Non-pigmented ciliary epithelial cell (primary cell): ENCODE measurements at places on chromosomes 5 and 9.
A peak's percentile ranks its signal among the peaks of the same experiment; 100 is the strongest.

- no peak for DNase-seq
These were observed 206.6 kb downstream of the SPOCK1 start for GRCh38 chr5:137292461-137293027.

GRCh38 chr5:64603676-64604075 lies 86.6 kb upstream of the SHISAL2B start:
- DNase-seq, result no peak

GRCh38 chr5:133817456-133817855 lies 151.0 kb downstream of the C5orf15 start:
- no peak for DNase-seq

DNA sequence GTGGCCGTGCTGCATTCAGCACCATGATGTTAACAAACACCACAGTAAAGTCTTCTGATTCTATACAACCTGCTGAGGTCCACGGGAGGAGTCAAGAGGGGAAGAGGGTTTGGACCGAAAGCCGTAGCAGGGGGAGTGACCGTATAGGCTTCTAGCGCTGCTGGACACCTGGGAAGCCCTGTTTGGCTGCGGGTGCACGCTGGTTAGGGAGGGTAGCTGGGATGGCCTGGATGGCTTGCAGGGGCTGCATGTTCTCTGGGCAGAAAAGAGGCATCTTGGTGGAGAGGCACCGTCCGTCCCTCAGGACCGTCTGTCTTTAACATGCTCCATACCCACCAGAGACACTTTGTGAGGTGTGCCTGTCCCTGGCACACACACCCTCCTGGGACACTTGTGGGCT lies 251.0 kb upstream of the IRX1 start:
- no peak for DNase-seq

GRCh38 chr9:116181853-116182610 lies 28.4 kb downstream of the PAPPA start:
- no peak for DNase-seq

GRCh38 chr5:110665184-110665726 lies 61.2 kb downstream of the TMEM232 start:
- DNase-seq, result no peak

DNA sequence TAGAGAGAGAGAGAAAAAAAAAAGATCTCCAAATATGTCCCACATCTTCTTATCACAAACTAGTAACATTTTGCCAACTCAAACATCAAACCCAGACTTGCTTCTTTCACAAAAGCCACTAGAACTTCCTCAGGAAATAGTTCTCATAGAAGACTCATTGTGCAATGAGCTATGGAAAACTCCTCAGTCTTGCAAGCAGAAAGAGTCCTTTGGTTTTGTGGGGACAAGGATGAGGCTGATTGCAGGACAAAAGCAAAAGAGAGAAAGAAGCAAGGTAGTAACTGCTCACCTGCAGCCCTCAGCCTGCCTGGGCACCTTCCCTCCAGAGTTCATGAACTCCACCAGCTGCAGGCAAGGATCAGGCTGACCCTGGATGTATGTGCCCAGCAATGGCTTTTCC lies 399.0 kb downstream of the IRX1 start:
- DNase-seq, result no peak

GRCh38 chr9:16683326-16683725 lies 187.1 kb downstream of the BNC2 start:
- DNase-seq, result no peak

GRCh38 chr9:87034841-87035240 lies 87.5 kb upstream of the GAS1 start:
- DNase-seq, result no peak

GRCh38 chr5:95916687-95917085 lies 45.0 kb downstream of the ELL2 start:
- no peak for DNase-seq

DNA sequence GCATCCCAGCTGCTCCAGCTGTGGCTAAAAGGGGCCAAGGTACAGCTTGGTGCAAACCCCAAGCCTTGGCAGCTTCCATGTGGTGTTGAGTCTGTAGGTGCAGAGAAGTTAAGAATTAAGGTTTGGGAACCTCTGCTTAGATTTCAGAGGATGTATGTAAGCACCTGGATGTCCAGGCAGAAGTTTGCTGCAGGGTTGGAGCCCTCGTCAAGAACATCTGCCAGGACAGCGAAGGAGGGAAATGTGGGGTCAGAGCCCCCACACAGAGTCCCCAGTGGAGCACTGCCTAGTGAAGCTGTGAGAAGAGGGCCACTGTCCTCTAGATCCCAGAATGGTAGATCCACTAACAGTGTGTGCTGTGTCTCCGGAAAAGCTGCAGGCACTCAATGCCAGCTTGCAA lies 236.2 kb upstream of the ADRA1B start:
- DNase-seq, result no peak

- DNase-seq, result no peak
These were observed 360.4 kb upstream of the ACTBL2 start for GRCh38 chr5:57843059-57843367.

- no peak for DNase-seq
These were observed 435.3 kb upstream of the TNC start for GRCh38 chr9:115553060-115553773.

- DNase-seq, result no peak
These were observed 25.0 kb downstream of the TTC23L start for GRCh38 chr5:34863946-34864345.

DNA sequence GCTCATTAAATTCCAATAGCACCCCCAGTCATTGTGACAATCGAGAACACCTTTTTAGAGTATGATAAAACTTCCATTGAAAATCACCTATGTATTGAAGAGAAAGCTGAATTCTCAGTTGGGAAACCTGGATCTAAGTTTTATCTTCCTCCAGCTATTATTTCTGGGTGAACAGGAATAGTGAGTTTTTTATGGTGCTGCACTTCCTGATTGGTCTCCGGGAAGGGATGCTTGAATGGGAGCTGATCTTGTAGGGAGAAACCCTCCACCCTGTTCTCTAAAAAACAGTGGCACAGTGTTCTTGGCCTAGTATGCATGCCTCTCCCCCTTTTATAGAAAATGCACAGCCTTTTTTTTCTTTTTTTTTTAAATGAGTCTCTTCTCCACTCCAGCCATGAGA lies 112.2 kb downstream of the ACTBL2 start:
- DNase-seq, result no peak

DNA sequence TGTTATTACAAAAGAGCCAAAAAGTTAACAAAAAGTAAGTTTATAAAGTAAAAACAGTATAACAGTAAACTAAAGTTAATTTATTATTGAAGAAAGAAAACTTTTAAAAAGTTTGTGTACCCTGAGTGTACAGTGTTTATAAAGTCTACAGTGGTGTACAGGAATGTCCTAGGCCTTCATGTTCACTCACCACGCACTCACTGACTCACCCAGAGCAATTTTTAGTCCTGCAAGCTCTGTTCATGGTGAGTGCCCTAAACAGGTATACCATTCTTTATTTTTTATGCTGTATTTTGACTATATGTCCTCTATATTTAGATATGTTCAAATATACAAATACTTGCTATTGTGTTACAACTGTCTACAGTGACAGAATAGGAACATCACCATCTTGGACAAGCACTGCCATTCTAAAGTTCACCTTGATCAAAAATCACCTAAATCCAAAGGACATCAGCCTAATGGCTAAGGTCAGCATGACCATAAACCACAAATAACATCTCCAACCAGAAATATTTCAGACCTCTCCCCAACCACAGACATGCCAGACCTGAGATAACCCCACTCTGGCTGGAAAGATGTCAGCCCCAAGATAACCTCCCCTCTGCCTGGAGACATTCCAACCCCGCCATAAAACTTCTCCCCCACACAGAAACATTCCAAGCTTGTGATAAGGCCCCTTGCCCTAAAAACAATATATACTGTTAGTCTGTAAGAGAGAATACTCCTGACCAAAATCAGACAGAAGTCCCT lies 56.1 kb downstream of the AGXT2 start:
- DNase-seq, result peak; percentile 24

DNA sequence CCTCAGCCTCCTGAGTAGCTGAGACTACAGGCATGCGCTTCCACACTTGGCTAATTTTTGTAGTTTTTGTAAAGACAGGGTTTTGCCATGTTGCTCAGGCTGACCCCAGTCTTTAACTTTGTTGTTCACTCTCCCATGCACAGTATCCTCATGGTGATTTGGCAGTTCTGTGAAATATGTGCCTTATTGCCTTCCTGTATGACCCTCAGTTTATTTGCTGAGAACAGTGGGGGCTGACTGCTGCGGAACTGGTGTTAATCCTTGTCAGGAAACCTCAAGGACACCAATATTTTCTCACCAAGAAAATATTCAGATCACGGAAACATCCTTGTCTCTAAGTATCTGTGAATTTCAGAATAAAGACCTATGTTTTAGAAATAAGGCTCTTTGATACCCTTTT lies 287.8 kb downstream of the ARRDC3 start:
- no peak for DNase-seq

GRCh38 chr5:154986151-154986550 lies 27.4 kb upstream of the KIF4B start:
- no peak for DNase-seq

DNA sequence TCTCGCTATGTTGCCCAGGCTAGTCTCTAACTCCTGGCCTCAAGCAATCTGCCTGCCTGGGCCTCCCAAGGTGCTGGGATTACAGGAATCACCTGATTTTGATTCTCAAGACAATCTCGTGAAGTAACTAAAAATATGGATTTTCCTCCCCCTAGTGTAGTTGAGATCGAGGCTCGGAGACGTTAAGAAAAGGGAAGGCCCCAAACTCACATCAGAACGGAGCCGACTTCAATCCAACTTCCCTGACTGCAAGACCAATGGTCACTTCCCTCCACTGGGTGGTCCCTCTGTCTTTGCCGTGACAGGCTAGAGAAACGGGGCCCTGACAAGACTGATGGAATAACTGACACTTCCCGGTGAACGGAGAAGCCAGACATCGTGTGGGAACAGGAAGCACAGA lies 28.3 kb downstream of the BARHL1 start:
- no peak for DNase-seq

GRCh38 chr9:89592963-89593726 lies 11.7 kb upstream of the GADD45G start:
- no peak for DNase-seq

GRCh38 chr5:180784497-180785097 lies 18.0 kb downstream of the MGAT1 start:
- DNase-seq, result no peak

- DNase-seq, result no peak
These were observed 7.7 kb downstream of the CA9 start for GRCh38 chr9:35681341-35682002.

DNA sequence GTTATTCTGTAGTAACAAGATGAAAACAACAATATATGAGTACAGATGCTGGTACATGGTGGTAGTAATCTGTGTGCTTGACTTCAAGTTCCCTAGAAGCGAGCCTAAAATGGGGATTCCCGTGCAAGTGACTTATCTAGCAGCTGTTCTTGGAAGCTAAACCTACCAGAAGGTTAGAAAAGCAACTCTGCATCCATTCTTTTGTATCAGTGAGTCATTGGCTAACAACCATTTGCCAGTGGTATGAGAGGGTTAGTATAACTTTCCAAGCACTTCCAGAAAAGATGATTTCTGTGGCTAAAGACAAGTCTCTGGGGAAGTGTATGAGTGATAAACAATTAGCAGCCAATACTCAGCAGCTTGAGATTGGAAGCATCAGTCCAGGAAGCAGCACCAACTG lies 787.7 kb upstream of the CDH6 start:
- DNase-seq, result peak; percentile 31

DNA sequence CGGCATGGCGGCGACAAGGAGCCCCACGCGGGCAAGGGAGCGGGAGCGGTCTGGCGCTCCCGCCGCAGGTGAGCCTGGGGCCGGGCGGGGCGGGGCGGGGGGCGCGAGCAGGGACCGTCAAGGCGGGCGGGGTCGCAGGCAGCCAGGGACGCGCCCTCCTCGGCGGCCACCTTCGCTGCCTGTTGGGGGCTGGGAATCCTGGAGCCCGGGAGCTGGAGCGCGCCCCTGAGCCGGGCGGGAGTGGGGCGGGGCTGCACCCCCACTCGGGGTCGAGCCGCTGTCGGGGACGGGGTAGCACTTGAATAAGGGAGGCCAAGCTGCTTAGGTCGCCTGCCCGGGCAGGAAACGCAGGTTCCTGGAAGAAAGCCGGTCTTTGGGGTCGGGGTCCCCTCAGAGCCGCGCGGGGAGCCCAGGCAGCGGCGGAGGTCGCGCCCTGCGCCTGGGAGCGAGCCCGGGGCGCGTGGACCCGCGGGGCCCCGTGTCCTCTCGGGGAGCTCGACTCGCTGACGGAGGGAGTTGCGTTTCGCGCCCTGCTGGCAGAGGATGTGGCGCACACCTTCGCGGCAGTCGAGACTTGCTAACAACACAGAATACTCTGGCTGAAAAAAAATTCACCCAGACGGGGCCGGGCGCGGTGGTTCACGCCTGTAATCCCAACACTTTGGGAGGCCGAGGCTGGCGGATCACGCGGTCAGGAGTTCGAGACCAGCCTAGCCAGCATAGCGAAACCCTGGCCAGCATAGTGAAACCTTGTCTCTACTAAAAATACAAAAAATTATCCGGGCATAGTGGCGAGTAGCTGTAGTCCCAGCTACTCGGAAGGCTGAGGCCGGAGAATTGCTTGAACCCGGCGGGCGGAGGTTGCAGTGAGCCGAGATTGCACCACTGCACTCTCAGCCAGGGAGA lies 552 bp downstream of the OTULINL start:
- no peak for DNase-seq

GRCh38 chr5:117652036-117652957 lies 1077.7 kb upstream of the SEMA6A start:
- DNase-seq, result no peak

DNA sequence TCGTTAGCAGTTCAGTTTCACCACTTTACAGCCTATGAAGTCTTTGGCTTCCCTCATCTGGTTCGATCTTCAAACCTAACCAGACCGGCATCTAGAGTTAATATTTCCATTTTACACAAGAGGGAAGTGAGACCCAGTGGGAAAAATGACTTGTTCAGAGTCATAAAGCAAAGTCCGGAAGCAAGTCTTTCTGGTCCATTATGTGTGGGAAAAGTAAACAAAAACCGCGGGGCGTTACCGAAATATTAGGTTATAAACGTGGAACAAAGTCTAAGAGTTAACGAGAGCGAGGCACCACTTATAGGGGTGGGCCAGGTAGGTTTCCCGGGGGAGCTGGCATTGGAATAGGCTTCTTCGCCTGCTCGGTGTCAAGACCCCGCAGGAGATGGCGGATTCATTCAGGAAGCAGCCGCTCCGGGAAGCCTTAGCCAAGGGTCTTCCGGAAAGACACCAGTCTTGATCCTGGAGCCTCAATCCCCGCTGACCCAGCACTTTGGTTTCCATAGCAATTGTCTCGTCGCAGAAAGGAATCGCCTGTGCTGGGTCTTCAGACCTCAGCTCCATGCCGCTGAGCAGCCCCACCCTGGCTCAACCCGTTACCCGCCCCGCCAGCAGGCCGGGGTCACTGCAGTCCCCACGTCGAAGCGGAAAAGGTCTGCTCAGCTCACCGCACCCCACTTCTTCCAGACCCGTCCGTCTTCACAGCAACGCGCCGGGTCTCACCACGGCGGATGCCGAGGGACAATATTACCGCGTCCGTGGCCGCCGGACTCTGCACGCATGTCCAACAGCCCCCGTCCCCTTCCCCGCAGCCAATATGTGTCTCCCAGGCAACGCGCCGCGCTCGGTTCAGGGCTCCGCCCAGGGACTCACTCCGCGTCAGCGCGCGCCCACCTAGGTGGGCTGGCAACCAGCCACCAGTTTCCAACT lies at the start of gene C5orf52:
Gene C5orf52, plus strand, starts transcription at position 872 of the 930 bp plus-strand sequence. CDS start 82 bp downstream, outside the sequence.
- no peak for DNase-seq
